ENCODE measurements at places on chromosomes 4 and X.

- DNase-seq = no peak
These were observed 10.8 kb upstream of the HERC5 start for GRCh38 chr4:88446124-88446523.

DNA sequence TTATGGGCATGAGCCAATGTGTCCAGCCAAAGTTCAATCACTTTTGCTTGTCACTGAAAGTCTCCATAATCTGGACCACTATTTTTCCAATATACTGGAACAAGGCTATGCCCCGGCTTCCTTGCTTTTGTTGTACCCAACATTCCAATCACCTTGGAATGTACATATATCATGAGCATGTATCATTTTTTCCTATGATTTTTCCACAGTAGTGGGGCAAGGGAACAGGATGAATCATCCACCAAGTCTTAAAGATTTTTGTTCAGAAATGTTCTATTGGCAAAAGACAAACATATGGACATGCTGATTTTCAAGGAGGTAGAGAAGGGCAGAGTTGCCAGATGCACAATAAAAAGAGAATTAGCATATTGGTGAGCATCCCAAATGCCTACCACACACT, 548.1 kb upstream of the INTU start:
- DNase-seq = no peak

- no peak for DNase-seq
These were observed 11.2 kb downstream of the ADAM29 start for GRCh38 chr4:174929346-174929745.

GRCh38 chr4:130054908-130055307, 959.0 kb downstream of the C4orf33 start:
- DNase-seq = no peak

GRCh38 chr4:54373718-54374210, 144.7 kb downstream of the PDGFRA start:
- DNase-seq = no peak

GRCh38 chrX:40177117-40177430, 79.3 kb upstream of the BCOR start:
- DNase-seq = no peak

DNA sequence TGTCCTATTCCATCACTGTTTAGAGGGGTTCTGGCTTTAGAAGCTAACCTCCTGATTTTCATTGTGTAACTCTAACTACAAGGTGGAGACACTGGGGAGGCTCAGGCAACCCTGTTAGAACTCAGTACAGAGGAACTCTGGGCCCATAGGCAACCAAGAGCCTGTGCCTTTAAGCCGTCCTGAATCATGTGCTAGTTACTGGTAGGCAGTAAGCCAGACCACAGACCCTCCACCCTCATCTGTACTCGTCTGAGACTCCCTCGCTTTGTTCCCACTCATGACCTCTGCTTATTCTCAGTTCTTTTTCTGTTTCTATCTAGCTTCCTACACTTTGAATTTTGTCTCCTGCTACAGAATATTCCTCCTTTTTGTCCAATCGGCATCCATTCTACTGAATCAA, 31.4 kb downstream of the TBC1D1 start:
- DNase-seq = no peak

DNA sequence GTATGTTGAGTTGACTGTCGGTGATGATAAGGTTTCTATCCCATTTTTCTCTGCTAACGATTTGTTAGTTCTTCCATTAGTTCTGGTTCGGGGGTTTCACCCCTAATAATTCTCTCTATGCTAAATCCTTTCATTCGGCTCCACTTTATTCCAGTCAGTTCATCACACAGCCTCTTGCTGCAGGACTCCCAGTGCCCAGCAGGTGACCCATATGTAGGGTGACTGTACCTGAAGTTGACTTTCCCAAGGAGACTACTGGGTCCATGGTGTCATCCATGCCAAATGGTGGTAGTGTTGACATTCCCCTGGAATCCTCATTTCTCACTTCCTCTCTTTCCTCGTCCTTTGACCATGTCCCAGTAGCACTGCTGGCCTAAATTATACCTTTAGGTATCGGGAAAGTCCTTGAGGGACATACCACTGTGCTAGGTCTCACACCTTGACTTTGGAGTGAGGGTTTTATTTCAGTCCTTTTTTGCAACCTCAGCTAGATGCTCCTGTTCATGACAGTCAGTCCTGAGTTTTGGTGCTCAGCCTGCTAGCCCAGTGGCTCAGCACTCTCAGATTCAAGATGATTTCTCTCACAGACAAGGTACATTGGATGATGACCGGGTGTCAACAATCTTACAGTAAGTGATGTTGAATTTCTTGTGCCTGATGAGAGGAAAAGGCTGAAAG, 105.1 kb upstream of the ARHGAP24 start:
- DNase-seq = no peak

DNA sequence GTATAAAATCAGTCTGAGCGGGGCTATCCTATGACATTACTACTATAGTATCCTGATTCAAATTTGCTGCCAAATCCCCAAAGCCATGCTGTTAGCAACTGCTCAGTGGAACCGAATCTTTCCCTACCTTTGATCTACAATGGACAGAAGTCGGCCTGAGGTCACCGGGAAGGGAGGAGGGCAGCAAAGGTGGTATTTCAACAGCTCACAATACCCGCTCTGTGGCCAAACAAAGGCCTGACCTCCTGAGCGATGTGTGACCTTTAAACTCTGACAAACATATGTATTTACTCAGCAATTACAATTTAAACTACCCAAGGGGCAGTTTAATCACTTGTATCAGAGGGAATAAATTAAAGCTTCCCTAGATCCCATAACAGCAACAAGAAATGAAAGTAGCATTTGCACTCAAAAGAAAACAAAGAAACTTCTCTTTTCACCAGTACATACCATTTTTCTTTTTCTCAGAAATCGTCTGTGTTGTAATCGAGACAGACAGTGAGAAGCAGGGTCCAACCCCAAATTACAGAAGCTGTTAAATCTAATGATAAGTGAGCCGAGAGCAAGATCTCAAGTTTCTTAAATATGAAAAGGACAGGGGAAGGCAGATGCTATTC, 11.6 kb upstream of the TMEM128 start:
- no peak for DNase-seq

DNA sequence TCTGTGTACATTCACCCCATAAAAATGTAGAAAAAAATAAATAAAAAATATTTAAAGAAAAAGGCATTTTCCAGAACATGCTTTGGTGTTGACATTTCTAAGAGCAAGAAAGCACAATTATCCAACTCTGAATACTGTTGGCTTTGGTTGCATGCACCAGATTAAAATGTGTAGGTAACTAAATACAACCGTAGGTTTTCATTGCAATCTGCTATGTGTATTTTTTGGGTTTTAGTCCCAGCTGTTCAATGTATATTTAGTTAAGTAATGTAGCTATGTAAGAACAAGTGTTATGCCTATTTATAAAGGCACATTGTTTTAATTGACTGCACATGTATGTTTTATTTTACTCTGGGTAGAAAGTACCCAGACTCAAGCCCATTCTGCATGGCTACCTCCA, 108.1 kb upstream of the PAQR3 start:
- DNase-seq = no peak

DNA sequence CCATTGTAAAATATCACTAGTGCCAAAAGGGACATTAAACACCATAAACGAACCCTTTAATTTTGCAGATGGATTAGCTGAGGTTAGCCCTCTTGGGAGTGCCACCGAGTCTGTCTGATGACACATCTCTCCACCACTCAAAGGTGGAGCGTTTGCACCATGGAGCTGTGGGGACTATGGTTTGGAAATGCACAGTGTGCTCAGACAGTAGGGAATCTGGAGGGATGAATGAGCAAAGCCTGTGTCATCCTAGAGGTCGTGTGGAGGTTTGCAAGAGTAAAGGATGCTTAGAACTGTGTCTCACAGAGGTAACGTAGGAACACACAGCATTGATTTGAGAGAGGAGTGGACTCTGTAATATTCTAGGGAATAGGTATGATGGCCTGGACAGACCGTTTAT, 93.7 kb downstream of the CLNK start:
- DNase-seq = no peak

DNA sequence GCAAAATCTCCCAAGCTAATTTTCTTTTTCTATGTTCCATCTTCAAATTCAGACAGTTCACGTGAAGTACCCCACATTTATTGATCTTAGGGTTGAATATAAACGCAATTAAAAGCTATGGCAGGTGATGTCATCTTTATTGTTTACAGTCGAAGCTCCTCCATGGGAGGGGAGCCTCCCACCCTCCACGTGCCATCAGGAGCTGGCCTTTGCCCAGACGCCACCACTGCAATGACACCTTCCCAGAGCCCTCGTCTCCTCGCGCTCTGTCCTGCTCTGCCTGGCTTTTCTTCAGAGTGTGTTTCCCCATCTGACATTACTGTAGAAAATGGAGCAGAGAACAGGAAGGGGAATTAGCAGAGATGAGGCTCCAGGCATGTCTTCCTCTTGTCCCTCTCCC, 18.8 kb upstream of the CYP4V2 start:
- DNase-seq = no peak

DNA sequence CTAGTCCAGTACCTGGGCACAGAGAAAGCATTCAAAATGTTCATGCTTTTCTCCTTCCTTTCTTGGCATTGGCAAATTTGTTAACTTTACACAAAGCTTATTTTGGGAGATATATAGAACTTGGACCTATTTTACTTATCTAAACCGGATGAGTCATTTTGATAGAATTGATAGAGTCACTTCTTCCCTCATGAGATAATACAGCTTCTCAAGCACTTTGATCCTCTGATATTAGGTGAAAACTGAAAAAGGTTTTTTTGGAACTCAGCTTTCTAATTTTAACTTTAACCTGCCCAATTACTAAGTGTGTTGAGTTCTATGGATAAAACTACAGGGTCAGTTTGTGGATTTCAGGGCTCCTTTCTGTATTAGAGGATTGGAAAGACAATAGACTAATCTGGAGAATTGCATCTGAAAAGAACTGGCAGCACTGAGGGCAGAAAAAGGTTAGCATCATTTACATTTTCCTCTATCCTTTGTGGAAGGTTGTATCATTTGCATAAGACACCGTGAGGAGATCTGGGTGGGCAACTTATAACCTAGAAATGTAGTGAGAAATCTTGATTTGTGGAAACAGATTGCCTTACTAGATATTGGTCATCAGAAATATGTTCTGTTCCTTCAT, 2.4 kb downstream of the WDR44 start:
- DNase-seq = no peak

DNA sequence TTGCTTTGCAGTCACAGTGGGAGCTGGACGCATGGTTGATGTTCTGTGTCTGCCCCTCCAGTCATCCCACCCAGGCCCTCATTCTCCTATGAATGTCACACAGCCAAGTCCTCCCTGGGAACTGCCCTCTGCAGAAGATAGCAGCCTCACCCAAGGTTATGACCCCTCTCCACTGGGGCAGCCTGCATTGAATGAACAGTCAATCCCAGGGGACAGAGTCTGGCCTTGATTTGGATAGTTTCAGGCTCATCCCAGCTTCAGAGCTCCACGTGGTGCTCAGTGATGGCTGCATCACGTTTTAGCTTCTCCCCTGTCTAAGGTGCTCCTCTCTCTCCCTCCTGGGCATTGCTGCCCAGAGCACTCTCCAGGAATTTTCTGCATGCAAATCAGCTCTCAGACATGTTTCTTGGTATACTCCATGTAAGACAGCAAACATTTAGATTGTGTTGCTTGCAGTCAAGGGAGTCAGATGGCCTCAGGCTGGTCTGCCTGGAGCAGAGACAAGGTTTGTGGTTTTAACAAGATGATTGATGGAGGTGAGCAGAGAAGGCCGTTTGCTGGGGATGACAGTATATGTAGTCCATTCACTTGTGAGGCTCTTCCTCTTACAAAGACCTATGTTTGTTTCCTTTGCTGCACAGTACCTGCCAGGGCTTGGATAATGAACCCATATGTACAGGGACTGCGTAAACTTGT, 56.1 kb upstream of the MSX1 start:
- DNase-seq = no peak

DNA sequence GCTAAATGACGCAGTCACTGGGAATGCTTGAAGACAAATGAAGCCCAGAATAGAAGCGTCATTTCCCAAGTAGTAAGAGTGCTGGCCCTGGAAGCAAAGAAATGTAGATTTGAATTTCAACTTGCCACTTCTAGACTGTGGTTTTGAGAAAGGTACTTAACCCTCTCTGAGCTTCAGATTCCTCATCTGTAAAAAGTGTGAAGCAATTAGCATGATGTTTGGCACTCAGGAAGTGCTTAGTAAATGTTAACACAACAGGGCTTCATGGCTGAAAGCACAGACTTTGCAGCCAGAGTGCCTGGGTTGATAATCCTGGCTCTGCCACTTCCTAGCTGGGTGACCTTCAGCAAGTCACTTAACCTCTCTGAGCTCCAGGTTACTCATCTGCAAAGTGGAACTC, 147.4 kb upstream of the RPS6KA3 start:
- DNase-seq = no peak

GRCh38 chr4:76611616-76612207, 176.7 kb downstream of the SHROOM3 start:
- DNase-seq = no peak

GRCh38 chrX:2549876-2550275, 49.1 kb upstream of the DHRSX start:
- DNase-seq = no peak

DNA sequence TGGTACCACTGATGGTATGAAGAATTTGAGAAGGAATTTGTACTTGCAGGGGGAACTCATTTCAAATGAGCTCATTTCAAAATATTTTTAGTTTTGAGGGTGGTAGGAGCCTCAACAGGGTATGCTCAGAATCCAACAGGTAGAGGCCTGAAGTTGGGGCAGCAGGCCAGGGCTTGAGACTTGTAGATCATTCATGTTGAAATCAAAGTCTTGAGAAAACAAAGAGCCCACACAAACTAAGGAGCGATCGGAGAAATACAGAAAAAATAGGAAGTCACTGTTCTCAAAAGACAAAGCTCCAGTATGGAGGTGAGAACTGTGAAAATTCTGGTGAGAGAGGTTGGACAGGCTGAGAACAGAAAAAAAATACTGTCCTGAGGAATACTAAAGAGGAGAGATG, 979 bp upstream of the SLC9A6 start:
- no peak for DNase-seq

- no peak for DNase-seq
These were observed 144.7 kb downstream of the QDPR start for GRCh38 chr4:17367201-17367600.

- no peak for DNase-seq
These were observed 220.2 kb upstream of the ATP6AP2 start for GRCh38 chrX:40360557-40360956.

GRCh38 chr4:11051181-11051580, 366.6 kb upstream of the CLNK start:
- no peak for DNase-seq

GRCh38 chrX:97787311-97787710, 903.6 kb downstream of the RPA4 start:
- DNase-seq = no peak

DNA sequence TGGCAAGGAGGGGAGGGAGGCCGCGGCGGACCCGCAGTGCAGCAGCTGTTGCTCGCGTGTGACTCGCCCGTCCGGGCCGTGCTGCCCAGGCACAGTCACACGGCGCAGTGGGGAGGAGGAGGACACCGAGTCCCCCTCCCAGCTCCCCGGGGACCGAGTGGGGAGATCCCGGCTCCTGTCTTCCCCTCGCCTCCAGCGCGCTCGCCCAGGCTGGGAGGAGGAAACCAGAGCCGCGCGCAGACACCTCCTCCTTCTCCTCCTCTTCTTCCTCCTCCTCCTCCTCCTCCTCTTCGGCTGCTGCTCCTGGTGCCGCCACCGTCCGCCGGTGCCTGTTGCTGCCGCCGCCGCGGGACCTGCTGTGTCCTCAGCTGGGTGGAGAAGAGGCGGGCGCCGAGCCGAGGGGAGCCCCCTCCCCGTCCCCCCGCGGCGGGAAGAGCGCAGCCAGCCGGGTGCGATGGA, at the start of gene TBC1D1:
TSS of gene TBC1D1 (plus strand) at position 284 of the 459 bp plus-strand sequence. CDS start 11,012 bp downstream, outside the sequence.
- DNase-seq = peak; percentile 58
